ENCODE measurements at places on chromosomes 6 and 20. TPM values are rescaled to one million over a fixed set of nuclear protein-coding genes. Genes with fewer than 3 reads are reported as not detected.

Gene BPI
- total RNA-seq = 0.27 TPM

Gene CLPSL2
- total RNA-seq = not detected

Gene C20orf141
- total RNA-seq = not detected

Gene GSTA2
- not detected for total RNA-seq

Gene ZC3H12D
- 0.36 TPM for total RNA-seq

Gene LSM2
- total RNA-seq = 17.7 TPM

All from cerebellum (tissue), 4 donors.